CD4-positive, alpha-beta T cell treated with Interleukin-4 for 1 hour (primary cell): ENCODE measurements at places on chromosomes 7 and 10.

- peak; percentile 1 for DNase-seq
These were observed 11.5 kb upstream of the MICU1 start for GRCh38 chr10:72637398-72637857.

DNA sequence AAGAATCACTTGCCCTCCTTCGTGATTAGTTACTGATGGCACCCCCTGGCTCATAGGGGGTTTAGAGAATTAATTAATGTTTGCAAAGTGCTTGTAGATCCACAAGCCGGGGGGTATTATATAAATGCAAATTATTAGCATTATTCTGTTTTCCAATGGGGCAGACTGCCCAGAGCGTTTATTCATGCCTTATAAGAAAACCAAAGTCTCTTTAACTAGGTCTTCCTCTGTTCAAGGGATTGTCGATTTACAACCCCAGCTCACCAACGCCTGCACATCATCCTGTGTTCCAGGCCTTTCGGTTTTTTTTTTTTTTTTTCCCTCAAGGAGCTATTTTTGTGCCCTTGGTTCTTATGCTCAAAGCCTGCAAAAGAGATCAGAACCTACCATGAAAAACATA, 630.7 kb downstream of the PARD3 start:
- DNase-seq: no peak

GRCh38 chr7:95397381-95397780, 1.2 kb upstream of the PON3 start:
- DNase-seq: no peak

DNA sequence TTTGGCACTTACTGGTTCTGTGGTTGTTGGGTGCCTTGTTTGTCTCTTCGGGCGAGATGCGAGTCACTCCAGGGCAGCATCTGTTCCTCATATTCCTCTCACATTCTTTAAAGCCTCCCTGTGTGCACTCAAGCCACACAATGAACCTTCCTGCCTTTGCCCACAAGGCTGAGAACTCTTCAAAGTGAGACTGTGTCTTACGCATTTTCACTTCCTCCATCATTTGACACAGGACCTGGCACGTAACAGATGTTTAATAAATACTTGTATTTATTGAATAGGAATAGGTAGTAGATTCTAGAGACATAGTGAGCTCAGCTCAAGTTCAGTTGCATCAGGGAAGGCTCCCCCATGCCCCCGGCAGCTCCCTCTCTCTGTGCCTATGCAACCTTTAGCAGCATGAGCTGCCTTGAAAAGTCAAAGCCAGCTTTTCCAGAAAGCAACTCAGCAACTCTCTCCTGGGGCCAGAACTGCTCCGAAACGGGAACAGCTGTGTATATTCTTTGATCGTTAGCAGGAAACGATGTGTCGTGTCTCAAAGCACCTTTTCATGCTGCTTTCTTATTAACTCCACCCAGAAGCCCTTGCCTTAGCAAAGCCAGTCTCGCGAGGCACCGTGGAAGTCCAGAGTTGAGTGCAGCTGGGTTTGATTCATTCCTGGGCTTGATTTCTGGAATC, 97.5 kb downstream of the PFKFB3 start:
- peak; percentile 40 for DNase-seq

DNA sequence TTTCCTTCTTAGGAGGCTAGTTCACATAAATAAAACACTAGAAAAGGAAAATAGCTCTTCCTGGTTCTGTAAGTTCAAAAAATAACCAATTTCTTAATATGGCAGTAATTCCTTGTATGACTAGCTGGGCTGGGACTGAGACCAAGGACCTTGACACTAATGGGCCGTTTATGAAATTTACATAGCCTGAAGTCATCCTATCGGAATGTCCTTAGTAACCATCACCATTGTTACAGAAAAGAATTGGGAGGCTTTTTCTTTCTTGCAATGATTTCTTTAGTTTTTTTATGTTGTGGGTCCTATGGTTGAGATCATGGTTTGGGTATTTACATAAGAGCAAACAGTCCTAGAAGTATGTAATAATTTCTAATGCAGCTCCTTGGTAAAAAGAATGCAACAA, 87.1 kb upstream of the HDAC9 start:
- no peak for DNase-seq

- DNase-seq: no peak
These were observed 149.8 kb downstream of the XPNPEP1 start for GRCh38 chr10:109773288-109774120.

DNA sequence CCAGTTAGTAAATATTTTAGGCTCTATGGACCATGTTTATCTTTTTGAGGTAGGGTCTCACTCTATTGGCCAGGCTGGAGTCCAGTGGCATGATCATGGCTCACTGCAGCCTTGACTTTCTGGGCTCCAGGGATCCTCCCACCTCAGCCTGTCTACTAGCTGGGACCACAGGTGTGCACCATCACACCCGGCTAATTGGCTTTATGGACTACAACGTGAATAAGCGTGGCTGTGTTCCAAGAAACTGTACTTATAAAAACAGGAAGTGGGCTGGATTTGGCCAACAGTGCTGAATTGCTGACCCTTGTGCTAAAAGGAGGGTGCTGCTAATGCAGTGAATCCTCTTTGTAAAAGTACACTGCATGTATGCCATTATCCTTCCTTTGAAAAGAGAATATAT, 111.7 kb upstream of the CDK13 start:
- no peak for DNase-seq

DNA sequence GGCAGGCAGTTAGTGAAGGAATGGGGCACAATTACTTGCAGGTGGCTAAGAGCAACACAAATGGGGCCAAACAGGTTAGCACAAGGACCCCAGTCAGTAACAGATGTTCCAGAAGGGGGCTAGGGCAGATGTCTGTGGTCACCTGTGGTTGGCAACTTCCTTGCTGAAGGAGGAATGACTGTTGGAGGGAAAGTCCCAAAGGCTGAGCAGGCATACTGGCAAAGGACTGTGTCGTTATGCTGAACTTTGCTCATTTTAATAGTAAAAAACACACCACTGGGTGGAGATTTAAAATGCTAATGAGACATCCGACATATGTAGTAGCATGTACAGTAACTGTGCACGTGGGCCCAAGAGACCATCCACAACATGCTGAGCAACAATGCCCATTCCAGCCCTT, 511.6 kb downstream of the CALN1 start:
- DNase-seq: no peak

DNA sequence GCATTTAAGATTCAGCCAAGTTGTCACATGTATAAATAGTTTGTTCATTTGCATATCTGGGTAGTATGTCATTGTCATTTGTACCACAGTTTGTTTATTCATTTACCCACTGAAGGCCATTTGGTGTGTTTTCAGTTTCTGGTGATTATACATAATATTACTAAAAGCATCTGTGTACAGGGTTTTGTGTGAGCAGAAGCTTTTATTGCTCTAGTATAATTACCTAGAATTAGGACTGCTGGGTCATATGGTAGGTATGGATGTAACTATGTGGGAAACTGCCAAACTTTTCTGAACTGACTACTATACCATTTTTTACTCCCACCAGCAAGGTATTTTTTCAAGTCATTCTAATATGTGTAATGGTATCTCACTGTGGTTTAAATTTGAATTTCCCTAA, 584.0 kb upstream of the GHITM start:
- no peak for DNase-seq

DNA sequence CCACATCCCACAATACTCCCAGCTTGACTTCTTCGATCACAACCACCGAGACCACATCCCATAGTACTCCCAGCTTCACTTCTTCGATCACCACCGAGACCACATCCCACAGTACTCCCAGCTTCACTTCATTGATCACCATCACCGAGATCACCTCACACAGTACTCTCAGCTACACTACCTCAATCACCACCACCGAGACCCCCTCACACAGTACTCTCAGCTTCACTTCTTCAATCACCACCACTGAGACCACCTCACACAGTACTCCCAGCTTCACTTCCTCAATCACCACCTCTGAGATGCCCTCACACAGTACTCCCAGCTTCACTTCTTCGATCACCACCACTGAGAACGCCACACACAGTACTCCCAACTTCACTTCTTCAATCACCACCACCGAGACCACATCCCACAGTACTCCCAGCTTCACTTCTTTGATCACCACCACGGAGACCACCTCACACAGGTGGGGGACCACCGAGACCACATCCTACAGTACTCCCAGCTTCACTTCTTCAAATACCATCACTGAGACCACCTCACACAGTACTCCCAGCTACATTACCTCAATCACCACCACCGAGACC, 8.6 kb downstream of the MUC3A start:
- DNase-seq: no peak
